ENCODE measurements at places on chromosomes 12 and 14.

DNA sequence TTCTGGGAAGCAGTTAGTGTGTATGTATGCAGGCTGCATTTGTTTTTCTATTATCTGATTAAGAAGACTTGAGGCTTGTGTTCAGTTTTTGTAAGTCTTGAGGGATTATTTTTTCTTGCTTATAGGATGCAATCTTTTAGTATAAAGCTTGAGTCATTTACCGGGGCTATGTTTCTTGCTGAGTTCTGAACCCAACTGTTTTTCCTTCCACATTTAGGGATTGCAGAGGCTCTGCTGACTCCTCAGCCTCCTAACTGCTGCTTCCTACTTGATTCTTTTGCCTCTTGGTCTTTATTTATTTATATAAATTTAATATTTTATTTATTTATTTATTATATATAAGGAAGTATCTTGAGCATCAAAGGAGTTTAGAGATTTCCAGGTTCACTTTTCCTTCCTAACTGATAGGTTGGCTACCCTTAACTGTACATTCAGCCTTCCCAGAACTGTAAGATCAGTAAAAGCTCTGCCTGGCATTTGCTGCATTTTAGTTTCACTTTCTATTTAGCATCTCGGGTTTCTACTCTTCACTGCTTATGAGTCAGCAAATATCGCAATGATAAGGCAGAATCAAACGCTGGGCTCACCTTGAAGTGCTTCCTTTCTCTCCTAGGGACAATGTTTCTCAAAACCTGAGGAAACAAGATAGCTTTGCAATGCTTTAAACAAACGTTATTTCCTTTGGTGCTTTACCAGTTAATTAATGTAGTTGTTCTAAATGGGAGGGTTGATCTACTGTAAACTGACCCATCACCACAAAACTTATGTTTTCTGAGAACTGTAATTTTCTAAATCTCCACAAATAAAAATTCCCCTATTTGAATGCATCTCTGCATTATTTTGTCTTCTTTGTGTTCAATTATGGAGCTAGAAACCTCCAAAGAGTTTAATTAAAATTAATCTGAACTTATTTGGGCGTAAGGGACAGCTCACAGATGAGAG, 1183.7 kb upstream of the TMEM132C start:
- peak; percentile 74 for DNase-seq

GRCh38 chr12:131102991-131103668, 149.4 kb downstream of the ADGRD1 start:
- DNase-seq: no peak

- DNase-seq: peak; percentile 54
Measured at GRCh38 chr12:110199339-110200123, 75.4 kb downstream of the IFT81 start.

DNA sequence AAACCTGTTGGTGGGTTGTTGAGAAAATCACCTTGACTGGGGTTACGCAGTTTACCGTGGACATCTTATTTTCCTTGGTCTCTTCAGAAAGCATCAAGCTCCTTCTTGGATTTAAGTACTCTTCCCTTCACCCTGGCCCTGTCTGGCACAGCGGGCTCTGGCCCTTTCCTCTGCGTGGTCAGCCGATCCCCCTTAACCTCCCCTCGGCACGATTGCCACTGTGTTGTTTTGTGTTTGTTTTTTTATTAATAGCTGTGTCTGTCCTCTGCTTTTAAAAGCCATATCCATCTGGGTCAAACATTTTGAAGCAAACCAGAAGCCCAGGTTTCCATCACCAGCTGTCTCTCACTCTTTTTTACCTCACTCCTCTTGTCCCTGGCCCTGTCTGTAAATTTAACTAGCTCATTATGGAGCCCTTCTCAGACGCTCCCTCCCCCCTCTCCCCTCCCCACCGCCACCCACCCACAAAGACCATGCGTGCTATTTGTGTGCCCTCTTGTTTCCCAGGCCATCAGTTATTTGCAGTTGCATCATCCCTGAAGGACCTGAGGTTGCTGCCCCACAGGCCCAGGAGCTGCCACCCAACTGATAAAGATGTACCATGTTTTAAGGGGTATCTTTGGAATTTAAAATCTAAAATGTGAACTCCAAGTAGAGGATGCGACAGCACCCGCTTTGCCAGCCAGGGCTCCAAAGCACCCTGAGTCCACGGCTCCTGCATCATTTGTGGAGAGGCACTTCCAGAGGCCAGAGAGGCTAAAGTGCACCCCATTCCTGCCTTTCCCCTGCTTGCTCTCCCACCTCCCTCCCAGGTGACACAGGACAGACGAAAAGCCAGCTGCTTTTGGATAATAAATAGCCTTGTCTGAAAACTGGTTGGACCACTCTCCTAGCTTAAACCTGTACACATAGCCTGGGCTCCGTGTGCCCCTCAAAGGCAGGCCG, 3.9 kb downstream of the BCL11B start:
- DNase-seq: no peak

DNA sequence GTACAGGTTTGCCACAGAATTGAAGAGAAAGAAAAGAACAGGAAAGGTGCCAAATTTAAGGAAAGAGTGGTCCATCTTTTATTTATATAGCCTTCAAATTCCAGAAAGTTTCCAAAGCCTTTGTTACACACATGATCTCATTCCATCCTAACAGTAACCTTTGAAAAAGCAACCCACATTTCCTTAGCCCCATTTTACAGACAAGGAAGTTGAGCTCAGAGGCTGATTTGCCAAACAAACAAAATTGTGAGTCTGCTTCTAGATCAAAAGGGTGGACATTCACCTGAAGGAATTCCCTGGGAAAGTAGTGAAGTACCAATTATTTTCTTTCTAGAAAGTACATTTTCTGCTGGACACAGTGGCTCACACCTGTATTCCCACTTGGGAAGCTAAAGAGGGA, 32.0 kb downstream of the KICS2 start:
- no peak for DNase-seq

DNA sequence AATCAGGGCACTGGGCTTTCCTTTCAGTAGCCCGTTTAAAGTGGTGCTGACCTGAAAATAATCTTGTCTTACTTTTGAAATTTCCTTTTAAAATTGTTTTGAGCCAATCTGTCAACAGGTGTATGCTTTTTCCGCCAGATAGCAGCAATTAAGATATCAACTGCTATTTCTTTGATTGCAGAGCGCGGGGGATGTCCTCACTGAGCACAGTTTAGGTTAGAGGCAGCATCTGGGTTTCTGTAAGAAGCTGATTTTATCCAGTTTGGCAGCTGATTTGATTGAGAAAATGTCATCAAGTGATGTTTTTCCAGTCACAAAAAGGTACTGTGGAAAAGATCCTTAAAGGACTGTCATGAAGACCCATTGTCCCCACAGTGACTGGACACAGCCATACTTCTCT, 371.8 kb downstream of the ADAMTS20 start:
- DNase-seq: no peak

- DNase-seq: no peak
Measured at GRCh38 chr12:106131676-106132075, 7.1 kb downstream of the NUAK1 start.

- peak; percentile 90 for DNase-seq
Measured at GRCh38 chr12:102527171-102527720, 46.9 kb upstream of the IGF1 start.

- DNase-seq: no peak
Measured at GRCh38 chr14:28001002-28001401, 765.6 kb upstream of the FOXG1 start.

DNA sequence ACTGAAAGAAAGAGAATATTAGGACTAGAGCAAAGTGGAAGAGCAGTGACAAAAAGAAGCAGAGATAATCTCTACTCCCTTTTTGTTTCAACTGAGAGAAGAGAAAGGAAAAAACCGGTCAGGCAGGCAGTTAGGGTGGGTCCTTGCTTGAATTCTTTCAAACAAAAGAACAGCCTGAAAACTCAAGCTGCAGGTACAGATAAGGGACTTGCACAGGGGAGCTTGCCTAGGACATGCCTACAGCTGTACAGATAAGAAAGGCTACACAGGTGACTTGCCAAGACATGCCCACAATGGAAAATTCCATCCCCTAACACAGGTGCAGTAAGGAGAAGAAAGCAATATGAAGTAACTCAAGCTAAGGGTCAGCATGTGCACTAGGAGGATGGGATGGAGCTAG, 532.2 kb upstream of the MIS18BP1 start:
- no peak for DNase-seq

DNA sequence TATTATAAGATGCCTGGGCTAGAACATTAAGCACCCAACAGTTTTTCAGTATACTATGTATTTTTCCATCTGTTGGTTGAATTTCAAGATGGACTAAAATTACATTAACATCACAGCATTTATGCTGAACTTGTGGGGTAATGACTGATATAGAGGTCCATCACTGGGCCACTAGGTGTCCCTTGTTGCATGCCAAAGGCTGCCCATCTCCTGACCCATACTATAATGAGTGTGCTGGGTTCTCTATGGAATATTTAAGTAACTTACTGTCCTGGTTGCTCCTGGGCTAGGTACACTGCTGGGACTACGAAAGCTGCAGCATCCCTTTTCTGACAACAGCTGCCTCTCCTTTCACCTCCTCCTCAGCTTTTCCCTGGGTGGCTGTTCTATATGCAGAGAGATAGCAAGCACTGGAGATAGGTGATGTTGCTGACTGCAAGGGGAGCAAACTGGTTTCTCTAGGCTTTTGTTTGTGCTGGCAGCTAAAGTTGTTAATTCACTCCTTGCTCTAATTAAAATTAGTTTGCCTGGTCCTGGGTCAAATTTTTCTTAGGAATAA, 138.6 kb upstream of the TRHDE start:
- DNase-seq: peak; percentile 4

DNA sequence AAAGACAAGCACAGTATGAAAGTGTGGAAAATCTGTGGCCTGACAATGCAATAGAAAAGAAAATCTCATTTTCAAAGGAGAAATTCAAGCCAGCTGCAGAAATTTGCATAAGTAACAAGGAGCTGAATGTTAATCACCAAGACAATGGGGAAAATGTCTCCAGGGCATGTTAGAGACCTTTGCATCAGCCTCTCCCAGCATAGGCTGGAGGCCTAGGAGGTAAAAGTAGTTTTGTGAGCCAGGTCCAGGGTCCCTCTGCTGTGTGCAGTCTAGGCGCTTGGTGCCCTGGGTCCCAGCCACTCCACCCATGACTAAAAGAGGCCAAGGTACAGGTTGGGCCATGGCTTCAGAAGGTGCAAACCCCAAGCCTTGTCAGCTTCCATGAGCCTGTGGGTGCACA, 58.3 kb downstream of the TESPA1 start:
- no peak for DNase-seq

- DNase-seq: no peak
Measured at GRCh38 chr14:69595336-69595735, 16.1 kb upstream of the SUSD6 start.

GRCh38 chr12:119412811-119413794, 78.6 kb downstream of the CCDC60 start:
- peak; percentile 49 for DNase-seq

DNA sequence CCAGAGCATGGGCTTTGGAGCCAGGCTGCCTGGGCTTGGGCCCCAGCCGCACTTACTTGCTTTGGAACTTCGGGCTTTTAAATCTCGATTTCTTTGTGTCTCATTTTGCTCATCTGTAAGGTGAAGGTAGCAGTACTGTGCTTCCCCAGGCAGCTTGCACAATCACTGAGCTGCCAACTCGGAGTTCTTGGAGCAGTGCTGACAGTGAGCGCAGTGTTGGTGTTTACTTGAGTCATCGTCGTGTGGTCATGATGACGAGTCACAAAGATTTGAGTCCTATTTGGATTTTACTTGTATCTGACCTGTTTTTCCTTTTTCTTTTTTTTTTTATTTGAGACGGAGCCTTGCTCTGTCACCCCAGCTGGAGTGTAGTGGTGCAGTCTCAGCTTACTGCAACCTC, 31.3 kb upstream of the ATF1 start:
- DNase-seq: peak; percentile 91

- DNase-seq: no peak
Measured at GRCh38 chr12:118398940-118399339, 22.6 kb downstream of the SUDS3 start.

DNA sequence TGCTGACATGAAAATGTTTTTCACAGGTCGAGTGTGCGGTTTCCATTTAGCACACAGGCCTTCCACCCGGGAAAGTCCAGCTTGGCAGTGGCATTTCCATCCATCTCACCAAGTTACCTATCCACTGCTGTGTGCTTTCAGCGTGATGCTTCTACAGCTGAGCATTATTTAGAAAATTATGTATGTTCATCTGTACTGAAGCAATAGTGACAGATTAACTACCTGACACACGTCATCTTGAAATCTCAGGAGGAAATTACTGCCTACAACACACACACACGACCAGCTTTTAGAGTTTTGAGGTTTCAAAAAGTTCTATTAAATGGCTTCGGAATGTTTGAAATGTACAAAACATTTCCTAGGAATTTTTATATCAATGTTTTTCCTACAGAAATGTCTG, 39.4 kb downstream of the IFNG-AS1 start:
- DNase-seq: no peak

GRCh38 chr12:60148109-60148508, 552.3 kb downstream of the SLC16A7 start:
- DNase-seq: peak; percentile 86

DNA sequence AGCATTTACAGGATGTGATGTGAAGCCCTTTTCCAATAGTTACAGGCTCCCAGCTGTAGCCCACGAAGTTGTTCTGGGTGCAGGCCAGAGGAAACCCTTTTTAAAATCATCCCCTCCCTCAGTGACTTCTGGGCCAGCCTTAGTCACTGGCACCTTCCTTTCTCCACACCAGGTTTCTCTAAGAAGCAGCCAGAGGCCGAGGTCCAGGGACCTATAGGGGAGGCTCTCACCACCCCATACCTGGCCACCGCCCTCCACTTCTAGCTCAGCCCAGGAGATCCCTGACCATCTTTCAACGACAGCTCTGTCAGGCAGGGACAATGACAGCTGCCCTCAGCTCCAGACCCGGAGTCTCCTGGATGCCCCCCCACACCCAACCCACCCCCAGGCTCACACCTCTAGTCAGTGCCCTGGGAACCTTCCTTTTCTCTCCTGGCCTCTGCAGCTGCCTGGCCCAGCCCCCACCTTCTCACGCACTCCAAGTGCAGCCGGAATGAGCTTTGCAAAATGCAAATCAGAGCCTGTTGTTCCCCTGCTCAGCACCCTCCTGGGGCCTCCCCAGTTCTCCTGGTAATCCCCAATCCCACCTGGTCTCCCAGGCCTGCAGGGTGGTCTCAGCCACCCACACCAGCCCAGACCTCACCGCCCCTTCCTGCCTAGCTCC, 46.7 kb downstream of the TESC start:
- no peak for DNase-seq

- DNase-seq: peak; percentile 32
Measured at GRCh38 chr12:16606201-16606849, 363 bp upstream of the LMO3 start.

DNA sequence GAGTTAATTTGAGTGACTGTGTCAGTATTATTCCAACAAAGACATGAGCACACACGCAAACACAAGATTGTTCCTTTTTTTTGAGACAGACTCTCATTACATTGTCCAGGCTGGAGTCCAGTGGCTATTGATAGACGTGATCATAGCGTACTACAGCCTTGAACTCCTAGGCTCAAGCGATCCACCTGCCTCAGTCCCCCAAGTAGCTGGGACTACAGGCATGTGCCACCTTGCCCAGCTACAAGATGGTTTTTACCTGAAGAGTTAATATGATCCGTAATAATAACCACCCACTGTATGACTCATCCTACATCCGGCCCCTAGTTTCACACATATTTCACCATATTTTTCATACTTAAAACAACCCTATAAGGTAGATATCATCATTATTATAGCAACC, 26.8 kb downstream of the BCAT1 start:
- no peak for DNase-seq

Measured in HFFc6 (cell line).